ENCODE measurements at places on chromosomes 11 and 22. TPM values are rescaled to one million over a fixed set of nuclear protein-coding genes. Genes with fewer than 3 reads are reported as not detected.
A peak's percentile ranks its signal among the peaks of the same experiment; 100 is the strongest.

Gene WNT7B
- not detected for total RNA-seq

- H3K27ac ChIP-seq = no peak overlapping the region
- DNase-seq = no peak
- H3K36me3 ChIP-seq = peaks cover 34% of the 10 kb centered on the region
Observed at GRCh38 chr11:69058511-69059270, 10.0 kb downstream of the TPCN2 start.

Gene PNPLA5
- total RNA-seq = not detected

Gene POU2AF3
- 1.7 TPM for total RNA-seq

DNA sequence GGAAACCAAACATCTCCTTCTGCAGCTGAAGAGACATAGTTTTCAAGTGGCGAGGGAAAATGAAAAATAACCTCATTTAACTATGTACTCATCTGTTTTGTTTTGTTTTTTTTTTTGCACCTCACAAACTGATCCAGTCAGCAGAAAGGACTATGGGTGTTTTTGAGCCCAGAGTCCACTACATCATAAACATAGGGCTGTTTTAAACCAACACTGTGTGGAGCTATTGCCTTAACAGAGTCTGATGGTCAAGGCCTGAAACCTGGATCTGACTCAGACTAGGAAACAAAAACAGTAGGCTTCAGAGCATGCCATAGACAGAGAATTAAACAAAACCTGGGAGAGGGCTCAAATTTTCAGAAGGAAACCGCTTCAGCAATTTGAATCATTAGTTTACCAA, 99.3 kb upstream of the FSHB start:
- no peaks in the 10 kb centered on the region for H3K4me1 ChIP-seq
- no peaks in the 10 kb centered on the region for H3K36me3 ChIP-seq
- no peaks in the 10 kb centered on the region for H3K27me3 ChIP-seq
- no peak overlapping the region for H3K4me3 ChIP-seq

Gene EHF
- 0.14 TPM for total RNA-seq

DNA sequence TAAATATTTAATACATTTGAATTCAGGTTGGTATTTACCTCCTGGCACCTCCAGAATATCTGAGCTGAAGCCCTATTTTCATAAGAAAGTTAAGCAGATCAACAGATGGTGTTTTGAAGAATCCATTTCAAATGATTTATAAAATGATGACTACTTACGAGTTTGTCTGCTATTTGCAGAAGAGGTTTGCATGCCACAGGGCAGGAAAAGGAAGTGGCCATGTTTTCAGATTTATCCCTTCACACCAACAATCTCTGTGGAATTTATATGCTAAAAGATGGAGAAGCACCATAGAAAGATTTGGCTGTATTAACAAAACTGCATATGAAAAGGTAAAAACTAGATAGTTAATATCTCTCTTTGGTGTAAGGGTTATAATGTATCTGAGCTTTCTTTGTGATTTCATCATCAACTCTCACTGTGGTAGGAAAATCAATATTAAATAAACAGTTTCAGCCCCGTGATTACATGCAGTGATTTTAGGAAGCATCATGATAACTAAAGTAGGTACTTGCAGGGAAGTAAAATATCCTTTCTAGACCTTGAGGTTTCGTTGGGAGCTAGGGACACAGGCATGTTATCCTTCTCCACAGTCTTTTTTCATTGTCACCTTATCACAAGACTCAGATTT, 2.6 kb downstream of the BMAL1 start:
- H3K4me3 ChIP-seq = no peak overlapping the region
- peaks cover 4% of the 10 kb centered on the region for H3K4me1 ChIP-seq
- H3K27me3 ChIP-seq = no peaks in the 10 kb centered on the region
- H3K27ac ChIP-seq = no peak overlapping the region
- DNase-seq = no peak
- H3K36me3 ChIP-seq = no peaks in the 10 kb centered on the region

GRCh38 chr11:47948137-47948536, 32.2 kb upstream of the PTPRJ start:
- no peak overlapping the region for H3K27ac ChIP-seq
- no peaks in the 10 kb centered on the region for H3K27me3 ChIP-seq
- peaks cover 12% of the 10 kb centered on the region for H3K4me1 ChIP-seq
- no peak overlapping the region for H3K4me3 ChIP-seq

DNA sequence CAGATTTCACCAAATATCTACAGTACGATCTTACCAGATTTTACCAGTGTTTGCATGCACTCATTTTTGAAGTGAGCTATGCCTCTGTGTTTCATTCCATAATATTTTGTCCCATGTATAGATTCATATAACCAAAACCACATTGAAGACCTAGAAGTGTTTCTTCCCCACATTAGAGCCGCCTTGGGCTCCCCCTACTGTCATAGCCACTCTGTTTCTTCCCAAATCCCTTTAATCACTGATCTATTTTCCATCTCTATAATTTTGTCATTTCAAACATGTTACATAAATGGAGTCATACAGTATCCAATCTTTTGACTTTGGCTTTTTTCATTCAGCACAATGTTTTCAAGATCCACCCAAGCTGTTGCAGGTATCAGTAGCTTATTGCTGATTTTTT, 12.7 kb downstream of the MRGPRX3 start:
- no peak for DNase-seq
- no peaks in the 10 kb centered on the region for H3K36me3 ChIP-seq
- no peak overlapping the region for H3K27ac ChIP-seq
- H3K27me3 ChIP-seq = no peaks in the 10 kb centered on the region

DNA sequence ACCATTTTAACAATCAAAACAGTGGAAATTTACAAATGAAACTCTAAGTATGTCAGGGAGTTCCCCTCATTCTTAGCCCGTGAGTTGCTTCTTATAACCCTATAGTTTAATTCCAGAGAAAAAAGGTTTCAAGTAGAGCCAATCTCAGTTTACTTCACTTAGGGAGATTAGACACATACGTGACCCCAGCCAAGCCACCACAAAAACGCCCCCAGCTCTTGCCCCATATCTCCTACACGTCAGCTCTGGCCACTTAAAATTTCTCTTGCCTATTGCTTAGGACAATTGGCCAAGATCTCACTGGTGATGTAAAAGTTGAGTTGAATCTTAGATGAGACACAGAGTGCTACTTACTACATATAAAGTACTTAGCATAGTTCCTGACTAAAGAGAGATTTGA, 166.4 kb downstream of the ETS1 start:
- DNase-seq = no peak
- H3K4me3 ChIP-seq = no peak overlapping the region
- no peaks in the 10 kb centered on the region for H3K36me3 ChIP-seq

Gene PRODH
- 7.5 TPM for total RNA-seq

Gene KCNK7
- total RNA-seq = 0.95 TPM

DNA sequence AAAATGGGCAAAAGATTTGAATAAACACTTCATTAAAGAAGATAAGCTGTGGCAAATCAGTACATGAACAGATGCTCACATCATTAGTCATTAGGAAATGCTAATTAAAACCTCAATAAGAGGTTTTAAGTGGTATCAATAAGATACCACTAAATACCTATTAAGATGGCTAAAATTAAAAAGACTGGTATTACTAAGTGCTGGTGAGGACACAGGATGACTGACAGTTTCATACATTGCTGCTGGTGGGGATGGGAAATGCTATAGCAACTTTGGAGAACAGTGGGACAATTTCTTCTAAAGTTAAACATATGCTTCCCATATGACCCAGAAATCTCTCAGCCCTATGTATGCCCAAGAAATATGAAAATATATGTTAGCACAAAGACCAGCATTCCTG, 69.2 kb downstream of the COMMD9 start:
- H3K4me3 ChIP-seq = no peak overlapping the region
- DNase-seq = no peak
- H3K27me3 ChIP-seq = no peaks in the 10 kb centered on the region
- H3K4me1 ChIP-seq = no peaks in the 10 kb centered on the region
- H3K36me3 ChIP-seq = no peaks in the 10 kb centered on the region

DNA sequence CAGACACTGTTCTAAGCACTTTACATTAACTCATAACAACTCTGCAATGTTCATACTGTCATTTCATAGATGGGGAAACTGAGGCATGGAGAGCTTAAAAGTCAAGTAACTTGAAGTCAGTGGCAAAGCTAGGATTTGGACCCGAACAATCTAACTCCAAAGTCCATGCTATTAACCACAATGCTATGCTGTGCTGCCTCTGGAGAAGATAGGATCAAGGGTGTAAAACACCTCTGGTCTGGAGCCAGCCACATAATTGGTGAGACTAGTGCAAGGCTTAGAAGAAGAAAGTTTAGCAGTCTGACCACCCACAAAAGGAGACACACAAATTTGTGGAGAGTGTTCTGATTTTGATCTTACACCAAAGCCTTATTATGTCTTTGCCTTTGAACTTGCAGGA, 43.7 kb downstream of the ARFGAP2 start:
- no peaks in the 10 kb centered on the region for H3K27me3 ChIP-seq
- no peak for DNase-seq
- no peak overlapping the region for H3K4me3 ChIP-seq
- no peaks in the 10 kb centered on the region for H3K36me3 ChIP-seq
- H3K27ac ChIP-seq = no peak overlapping the region

- H3K27me3 ChIP-seq = no peaks in the 10 kb centered on the region
- H3K27ac ChIP-seq = no peak overlapping the region
- peak; percentile 1 for DNase-seq
- H3K4me3 ChIP-seq = no peak overlapping the region
- H3K4me1 ChIP-seq = peaks cover 5% of the 10 kb centered on the region
- no peaks in the 10 kb centered on the region for H3K36me3 ChIP-seq
Observed at GRCh38 chr22:49975543-49976389, 15.2 kb downstream of the PIM3 start.

Gene BSCL2
- 14.0 TPM for total RNA-seq

DNA sequence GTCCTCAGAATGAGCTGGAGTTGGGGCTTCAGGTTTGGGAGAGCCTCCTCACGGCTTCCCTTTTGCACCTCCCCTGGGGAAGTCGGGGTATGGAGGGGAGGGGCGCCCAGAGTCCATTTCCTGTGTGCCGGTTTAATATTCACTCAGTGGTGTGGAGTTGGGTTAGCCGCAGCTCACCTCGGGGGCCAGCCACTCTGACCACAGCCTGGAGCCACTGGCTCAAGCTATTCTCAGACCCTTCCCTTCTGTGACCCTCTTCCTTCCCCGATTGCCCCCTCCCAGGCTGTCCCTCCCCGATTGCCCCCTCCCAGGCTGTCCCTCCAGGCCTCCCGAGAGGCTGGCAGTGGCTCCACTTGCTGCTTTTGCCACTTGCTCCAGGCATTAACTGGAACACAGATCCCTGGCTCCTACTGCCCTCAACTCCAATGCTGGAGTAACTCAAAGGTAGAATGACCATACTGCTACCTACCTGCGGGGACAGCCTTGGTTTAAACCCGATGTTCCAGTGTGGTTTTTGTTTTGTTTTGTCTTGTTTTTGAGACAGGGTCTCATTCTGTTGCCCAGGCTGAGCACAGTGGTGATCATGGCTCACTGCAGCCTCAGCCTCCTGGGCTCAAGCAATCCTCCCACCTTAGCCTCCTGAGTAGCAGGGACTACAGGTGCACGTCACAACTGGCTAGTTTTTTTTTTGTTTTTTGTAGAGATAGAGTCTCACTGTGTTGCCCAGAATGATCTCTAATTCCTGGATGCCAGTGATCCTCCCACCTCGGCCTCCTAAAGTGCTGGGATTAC, 29.3 kb downstream of the RPUSD4 start:
- H3K4me1 ChIP-seq = no peaks in the 10 kb centered on the region
- no peak for DNase-seq
- H3K4me3 ChIP-seq = no peak overlapping the region
- no peaks in the 10 kb centered on the region for H3K27me3 ChIP-seq

Data from thoracic aorta (tissue), 2 donors.